ENCODE measurements at places on chromosomes 11 and 22.

DNA sequence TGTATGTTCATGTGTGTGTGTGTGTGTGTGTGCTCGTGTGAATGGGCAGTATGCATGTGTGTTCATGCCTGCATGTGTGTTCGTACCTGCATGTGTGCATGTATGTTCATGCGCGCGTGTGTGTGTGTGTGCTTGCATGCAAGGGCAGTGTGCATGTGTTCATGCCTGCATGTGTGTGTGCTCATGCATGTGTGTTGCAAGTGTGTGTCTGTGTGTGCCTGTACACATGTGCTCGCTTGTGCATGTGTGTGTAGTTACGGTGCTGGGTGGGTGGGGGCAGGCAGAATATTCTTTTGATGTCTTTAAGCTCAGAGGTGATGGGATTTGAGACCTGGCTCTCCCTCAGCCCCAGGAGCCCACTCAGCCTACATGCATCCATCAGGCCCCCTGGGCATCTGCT is 822.1 kb downstream of the BRD1 start:
- no peak for DNase-seq

DNA sequence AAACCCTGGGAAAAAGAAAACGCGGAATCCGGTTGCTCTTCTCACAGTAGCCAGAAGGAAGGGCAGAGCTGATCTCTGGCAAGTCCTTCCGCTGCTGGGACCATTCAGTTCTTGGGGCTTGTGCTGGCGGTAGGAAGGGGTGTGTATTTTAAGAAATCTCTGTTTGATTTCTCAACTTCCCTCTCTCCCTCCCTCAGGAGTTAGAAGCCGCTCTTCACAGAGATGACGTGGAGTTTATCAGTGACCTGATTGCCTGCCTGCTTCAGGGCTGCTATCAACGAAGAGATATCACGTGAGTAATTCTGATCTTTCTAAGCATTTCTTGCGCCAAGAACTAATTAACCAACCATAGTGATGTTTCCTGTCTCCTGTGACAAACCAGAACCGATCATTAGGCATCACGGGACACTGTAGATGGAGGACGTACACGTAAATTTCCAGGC is 85.9 kb upstream of the SLC25A18 start:
- no peak for DNase-seq

- no peak for DNase-seq
Observed at GRCh38 chr11:68643585-68643984, 40.8 kb upstream of the GAL start.

DNA sequence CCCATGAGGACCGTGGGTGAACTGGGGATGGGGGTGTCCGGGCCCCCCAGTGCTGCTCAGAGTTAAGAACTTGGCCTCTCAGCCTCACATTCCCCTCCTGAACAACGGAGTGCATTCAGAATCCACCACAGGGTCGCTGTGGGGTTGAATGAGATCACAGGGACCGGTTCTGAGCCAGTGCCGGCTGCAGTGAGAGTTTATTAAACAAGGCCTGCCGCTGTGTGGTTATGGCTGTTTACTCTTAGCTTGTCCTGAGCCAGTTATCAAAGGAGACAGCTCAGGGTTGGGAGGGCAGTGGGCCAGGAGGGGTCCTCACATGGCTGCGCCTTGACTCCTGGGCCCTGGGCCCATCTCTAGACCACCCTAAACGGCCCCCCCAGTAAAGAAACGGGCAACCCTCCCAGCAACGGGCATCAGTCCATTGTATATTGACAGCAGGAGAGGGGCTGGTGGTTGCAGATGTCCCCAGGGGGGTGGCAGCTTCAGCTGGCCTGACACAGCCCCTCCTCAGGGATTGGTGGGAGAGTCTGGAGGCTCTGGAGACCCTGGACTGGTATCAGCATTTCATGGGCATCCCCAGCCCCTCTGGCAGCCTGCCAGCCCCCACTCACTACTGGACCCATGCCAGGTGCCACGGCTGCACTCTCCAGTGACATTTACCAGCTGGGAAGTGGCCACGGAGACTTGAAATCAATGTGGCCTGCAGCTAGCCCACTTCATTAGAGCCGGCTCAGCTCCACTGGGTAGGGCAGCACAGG is 15.1 kb upstream of the CABP7 start:
- peak; percentile 76 for DNase-seq

- DNase-seq = no peak
Observed at GRCh38 chr11:45104006-45104789, 42.2 kb upstream of the PRDM11 start.

DNA sequence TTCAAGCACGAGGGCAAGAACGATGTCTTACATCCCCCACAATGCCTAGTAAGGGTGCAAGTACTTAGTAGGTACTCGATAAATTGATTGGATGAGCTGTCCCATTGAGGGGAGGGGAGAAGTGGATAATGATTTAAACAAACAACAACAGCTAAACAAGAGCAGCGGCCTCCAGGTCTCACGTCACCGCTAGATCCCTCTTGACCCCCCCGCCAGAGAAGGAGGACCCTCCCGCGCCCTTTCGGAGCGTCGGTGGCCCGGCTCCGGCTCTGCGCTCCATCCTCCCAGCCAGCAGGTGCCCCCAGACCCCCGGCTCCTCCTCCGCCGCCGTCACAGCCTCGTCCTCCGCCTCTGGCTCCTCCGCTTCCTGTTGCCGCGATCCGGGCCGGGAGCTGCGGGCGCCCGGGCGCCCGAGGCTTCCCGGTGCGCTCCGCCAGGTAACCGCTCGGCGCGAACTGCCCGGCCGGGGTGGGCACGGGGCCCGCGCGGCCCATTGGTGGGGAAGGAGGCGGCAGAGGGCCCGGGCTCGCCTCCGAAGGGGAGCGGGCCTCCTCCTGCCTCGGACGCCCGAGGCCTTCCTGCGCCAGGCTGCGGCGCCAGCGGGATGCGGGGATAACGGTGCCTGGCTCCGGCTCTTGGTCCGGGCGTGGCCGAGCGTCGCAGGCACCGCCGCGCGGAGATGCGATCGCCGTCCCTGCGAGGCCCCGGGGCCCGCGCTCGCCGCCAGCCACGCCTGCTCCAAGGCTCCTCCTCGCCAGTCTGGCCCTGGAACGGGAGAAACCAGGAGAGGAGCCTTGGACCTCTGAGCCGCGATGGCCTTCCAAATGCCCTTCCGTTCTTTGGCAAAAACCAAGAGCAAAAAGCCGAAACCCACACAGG is at the start of gene TLCD5:
TLCD5 (plus strand) TSS at position 368 of the 879 bp plus-strand sequence. CDS start 2,143 bp downstream, outside the sequence.
- peak; percentile 62 for DNase-seq

- DNase-seq = no peak
Observed at GRCh38 chr11:96079691-96080090, 155.8 kb upstream of the MTMR2 start.

GRCh38 chr11:3126207-3126865 is 38.8 kb downstream of the OSBPL5 start:
- DNase-seq = no peak

- DNase-seq = no peak
Observed at GRCh38 chr11:119087747-119088241, 3.1 kb downstream of the HMBS start.

DNA sequence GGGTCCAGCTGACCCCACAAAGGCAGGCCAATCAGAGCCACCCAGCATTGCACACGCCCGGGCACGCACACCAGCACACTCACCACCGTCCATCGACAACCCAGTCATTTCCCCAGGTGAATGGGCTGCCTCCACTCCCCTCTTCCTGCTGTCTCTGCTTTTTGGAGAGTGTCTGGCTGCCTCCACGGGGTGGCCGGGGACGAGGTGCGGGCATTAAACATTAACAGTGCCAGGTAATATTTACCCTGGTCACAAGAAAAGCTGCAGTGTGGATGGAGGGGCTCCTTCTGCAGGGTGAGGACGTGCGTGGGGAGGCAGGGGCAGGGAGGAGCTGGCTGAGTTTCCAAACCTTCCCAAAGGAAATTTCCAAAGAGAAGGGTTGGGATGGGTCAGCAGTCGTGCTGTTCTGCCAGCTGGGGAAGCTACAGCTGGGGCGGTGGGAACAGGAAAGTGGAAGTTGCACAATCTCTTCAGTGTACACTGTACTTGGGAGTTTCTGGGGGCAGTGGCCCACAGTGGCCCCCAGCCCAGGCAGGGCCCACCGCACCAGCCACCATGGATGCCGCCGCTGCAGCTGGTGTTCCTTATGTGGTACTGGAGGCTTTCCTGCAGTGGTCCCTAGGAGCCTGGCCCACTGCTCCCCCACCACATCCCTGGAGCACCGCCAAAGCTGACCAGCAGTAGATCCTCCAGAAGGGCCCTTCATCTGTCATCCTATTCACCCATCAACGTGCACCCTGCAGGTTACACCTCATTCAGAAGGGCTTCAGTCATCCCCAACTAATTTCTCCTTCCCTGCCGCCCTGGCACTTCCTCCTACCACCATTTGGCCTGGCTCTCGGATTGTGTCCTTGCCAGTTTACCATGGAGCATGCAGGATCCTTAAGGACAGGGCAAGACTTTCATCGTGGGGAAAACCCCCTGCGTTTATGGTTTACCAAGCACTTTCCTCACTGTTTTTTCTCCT is at the start of gene FXYD2:
FXYD2 (minus strand) TSS at position 174 of the 967 bp plus-strand sequence; CDS start at position 108, 66 bp downstream.
- DNase-seq = no peak

DNA sequence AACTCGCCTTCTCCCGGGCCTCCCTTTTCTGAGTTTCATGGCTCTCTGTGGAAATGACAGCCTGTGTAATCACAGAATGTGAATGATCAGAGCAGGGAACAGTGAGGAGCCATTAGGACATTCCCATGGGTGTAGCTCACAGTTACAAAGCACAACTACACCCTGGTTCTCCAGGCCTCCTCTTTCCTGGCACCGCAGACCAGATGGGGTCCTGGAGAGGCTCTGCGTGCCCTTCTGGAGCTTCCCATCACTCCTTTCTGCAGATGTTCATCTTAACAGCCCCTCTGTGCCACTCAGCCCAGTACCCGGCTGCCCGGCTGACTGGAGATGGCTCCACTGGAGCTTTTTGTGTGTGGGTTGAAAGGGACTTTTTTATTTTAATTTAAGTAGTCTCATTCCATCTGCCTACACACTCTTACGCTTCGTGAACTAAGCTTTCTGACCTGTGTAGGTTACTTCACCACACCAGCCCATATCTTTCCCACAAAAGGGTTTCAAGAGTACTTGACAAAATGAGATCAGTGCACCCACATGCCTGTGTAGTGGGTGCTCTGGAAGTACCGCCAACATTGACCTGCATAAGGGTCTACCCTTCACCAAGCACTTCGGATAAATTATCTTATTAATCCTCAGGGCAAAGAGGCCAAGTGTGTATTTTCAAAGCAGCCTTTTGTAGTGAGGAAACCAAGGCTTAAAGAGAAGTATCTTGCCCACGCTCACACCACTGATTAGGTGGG is 29.8 kb downstream of the SREBF2 start:
- DNase-seq = no peak

DNA sequence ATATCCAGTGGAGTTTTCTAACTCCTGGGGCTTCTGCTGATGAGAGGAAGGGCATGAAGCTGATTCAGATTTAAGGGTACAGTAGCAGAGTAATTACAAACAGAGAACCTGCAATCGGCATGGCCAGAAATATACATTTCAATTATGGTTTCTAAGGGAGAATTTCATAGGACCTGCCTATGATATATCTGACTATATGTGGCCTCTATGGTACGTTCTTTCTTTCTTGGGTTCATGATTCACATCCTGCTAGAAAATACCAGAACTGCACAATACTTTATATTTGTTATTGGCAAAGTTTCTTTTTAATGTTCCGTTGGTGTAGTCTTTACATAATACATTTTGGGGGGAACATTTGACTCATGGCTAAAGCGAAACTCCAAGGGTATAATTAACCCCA is 63.1 kb upstream of the TTC12 start:
- DNase-seq = no peak

DNA sequence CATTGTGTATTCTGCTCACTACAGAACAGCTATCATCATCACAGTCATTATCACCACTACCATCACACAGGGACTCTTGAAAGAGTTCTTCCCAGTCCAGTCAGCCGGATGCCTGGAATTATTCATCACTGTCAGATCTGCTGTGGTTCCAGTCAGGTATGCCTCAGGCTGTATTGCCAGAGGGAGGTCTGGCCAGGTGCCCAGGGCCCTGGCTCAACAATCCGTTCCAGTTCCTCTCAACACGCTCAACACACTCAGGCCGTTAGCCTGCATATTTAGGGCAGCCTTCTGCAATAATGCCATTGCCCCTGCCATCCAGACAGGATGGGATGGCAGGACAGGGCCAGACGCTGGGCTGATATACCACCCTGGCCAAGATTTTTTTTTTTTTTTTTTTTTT is 28.6 kb upstream of the RASL10A start:
- DNase-seq = no peak

DNA sequence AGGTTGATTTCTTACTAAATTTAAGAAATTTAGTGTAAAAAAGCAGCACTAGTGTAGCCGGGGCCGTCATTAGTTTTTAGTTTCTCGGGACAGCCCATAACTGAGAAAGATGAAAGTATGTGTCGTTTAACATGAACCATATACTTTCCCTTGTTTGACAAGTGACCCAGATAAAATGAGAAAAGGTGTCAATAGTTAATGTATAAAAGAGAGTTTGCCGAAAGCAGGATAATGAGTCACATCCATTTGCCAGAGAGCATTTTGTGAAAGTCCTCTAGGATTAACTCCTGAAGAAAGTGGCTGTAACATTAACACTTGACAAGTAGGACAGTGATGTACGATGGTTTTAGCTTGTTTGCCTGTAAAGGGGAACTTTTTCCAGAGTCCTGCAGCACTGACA is 13.5 kb downstream of the OR52K1 start:
- no peak for DNase-seq

DNA sequence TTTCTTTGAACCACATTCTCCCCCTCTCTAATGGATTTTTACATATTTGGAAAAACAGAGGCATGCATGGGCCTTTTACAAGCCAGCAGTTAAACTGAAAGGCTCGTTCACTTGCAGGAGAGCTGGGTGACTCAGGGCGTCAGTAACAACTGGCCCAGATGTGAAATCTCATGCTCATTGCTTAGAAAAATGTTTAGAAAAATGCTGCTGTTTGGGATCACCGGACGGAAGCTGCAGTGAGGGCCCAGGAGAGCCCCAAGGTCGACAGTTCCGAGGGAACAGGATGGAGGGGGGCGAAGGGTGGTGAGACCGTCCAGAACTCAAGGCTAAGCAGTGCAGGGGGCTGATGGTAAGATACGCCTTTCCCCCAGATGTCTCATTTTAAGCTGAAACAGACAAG is 41.7 kb upstream of the SMTN start:
- no peak for DNase-seq

DNA sequence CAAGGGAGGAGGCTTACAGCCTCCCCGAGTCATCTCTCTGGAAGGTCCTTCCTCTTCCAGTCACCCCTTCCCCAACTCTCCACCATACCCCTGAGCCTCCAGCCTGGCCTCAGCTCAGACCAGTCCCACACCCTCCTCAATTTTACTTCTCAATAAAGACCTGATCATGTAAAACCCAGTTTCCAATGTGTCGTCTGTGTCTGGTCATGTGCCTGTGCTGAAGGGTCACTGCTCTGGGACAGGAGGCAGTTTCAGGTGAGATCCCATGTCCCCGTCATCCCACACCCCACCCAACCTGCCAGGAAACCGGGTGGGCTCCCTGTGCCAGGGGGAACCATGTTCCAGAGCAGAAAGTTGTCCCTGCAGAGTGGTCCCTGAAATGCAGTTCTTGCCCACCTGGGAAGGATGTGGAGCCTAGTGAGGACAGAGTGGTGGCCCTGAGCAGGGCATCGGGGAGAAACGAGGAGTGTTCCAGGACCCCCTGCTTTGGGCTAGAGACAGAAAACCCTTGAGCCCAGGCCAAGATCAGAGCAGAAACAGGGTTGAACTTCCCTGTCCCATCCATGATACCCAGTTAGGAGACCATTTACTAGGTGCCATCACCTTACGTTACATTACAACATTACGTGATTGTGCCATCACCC is 19.4 kb downstream of the IGLL5 start:
- no peak for DNase-seq

GRCh38 chr11:27401833-27402316 is 38.9 kb upstream of the CCDC34 start:
- DNase-seq = no peak
